ENCODE measurements at places on chromosomes 2 and 18. TPM values are rescaled to one million over a fixed set of nuclear protein-coding genes. Genes with fewer than 3 reads are reported as not detected.

Gene ERICH2
- total RNA-seq: not detected

Gene ACADL
- total RNA-seq: 0.19 TPM

DNA sequence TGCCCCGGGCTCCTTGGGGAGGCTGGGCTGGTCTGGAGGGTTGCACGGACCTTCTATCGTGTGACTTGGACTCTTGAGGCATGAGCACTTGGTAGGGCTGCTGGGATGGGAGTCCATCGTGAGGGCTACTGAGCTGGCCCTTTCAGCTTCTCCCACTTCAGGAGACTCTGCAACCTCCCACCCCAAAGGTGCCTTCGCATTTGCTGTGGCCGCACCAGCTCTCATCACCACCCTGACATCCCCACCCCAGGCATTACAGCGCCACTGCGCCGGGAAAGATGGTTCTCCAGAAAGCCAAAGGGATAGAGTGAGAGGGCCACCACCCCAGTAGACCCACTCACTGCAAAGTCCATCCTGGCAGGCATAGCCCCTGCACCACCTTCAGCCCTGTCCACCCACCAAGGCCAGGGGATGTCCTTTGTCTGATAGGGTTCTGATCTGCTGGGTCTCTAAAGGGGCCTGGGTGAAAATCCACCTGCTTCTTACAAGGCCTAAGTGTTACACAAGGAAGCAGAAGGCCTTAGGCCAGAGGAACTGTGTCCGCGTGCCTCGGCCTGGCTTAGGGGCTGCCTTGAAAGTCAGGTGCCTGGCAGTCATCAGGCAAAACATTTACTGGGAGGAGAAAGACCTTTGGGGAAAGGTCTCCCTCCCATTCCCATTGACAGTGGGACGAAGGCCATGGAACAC, 5.1 kb downstream of the EHD3 start:
- DNase-seq: no peak

DNA sequence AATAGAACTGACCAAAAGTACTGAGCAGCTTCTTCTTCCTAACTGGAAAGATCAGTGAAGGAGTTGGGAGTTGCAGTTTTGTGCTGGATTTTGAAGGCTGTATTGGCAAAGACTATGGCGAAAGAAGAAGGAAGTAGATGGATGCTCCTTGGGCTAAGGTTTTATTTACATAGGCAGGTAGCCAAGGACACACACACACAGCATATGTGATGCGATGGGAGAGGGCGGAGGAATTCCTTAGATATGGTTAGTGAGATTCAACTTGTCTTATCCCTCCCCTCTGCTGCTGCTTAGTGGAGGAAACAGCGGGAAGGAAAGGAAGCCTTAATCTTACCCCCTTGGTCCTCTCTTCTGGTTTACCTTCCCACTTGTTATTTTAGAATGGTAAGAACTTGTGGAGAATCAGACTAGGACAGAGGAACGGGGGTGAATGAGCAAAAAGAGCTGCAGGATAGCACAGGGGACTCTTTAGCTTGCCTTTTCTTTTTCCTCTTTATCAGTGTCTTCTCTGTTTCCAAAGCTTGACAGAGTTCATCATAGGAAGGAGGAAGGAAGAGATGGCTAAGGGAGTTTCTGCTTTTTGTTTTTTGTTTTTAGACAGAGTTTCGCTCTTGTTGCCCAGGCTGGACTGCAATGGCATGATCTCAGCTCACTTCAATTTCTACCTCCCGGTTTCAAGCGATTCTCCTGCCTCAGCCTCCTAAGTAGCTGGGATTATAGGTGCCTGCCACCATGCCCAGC, 87.9 kb downstream of the OSBPL6 start:
- DNase-seq: peak; percentile 28

DNA sequence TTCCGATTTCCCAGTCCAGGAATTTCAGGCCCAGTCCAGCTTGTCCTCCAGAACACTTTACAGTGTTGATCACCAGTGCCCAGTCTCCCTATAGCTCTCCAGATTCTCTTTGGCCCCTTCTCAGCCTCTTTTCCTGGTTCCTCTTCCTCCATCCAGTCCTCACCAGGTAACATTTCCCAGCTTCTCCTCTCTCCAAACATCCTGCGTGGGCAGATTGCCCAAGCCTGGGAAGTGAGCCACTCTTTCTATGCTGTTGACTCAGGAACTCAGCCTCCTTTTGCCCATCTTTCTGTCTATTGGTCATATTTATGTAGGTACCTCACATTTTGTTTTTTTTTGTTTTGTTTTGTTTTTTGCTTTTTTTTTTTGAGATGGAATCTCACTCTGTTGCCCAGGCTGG, 109.4 kb downstream of the LYPD1 start:
- no peak for DNase-seq

Data from dermis blood vessel endothelial cell (primary cell).